ENCODE measurements at places on chromosomes 16 and 17.

DNA sequence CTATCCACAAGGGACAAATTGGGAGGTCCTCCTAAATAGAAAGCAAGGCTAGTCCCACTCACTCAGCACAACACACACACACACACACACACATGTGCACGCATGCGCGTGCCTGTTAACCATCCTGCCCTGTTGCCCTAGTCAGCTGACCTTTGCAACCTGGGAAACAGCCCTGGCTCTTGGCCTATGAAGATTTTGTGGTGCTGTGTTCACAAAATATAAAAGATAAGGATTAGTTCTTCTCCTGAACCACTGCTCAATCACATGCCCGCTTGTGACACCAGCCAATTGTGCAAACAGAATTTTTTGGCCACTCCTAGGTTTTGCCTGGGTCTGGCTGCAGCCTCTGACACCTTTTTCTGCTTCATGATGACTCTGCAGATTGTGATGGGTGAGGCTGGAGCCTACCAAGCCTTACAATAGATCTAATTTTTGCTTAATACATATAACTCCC, 3.3 kb upstream of the CES1 start:
- DNase-seq: no peak

DNA sequence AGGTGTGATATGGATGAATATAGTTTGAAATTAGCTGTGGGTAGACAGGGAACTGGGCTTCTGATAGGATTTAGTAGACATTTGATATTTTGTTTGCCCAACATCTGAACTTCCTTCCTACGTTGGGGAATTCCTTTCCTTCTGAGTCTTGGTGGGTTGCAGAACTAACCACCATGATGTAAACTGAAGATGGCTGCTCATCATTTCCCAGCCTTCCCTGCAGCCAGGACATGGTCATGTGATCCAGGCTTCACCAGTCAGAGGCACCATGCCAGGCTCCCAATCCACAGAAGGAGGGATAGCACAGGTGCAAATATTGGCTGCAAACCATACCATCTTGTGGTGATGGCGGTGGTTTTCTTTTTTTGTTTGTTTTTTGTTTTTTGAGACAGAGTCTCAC, 57.4 kb downstream of the EMP2 start:
- no peak for DNase-seq

DNA sequence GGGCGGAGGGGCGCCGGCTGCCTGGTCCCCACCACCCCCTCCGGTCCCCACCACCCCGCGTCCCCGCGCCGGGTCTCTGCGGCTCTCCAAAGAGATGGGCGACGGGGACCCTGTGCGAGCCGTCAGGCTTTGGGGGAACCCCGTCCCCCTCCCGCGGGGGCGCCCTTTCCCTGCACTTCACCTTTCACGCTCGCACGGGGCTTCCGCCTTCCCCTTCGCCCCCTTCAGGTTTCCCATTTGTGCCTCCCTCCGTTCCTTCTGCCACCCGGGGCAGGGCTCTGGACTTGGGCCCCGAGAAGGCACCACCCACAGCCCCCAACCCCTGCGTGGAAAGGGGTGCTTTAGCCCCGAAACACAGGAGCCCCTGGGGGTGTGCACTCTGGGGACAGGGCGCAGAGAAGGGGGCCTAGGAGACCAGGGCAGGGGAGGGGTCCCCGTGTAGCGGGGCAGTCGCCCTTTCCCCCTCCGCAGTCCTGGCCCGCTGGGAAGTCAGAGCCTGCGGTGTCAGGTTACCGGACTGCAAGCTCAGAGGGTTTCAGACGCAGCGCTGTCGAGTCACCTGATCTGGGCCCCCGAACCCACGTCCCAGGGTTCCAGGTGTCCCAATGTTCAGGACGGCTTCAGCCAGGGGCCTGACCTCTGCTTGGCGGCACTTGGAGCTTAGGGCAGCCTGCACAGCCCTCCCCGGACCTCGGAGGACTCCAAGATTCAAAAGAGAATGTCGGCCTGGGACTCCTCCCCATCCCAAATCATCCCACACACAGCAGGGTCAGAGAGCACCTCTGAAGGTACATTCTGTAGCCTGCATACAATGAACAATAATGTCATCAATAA, 6.7 kb upstream of the CCDC92B start:
- no peak for DNase-seq

- DNase-seq: no peak
These were observed 4.9 kb downstream of the JPH3 start for GRCh38 chr16:87607223-87607622.

- DNase-seq: no peak
These were observed 113.9 kb upstream of the ADAMTS18 start for GRCh38 chr16:77548766-77549165.

GRCh38 chr16:20969386-20969785, 68.8 kb downstream of the LYRM1 start:
- DNase-seq: no peak

DNA sequence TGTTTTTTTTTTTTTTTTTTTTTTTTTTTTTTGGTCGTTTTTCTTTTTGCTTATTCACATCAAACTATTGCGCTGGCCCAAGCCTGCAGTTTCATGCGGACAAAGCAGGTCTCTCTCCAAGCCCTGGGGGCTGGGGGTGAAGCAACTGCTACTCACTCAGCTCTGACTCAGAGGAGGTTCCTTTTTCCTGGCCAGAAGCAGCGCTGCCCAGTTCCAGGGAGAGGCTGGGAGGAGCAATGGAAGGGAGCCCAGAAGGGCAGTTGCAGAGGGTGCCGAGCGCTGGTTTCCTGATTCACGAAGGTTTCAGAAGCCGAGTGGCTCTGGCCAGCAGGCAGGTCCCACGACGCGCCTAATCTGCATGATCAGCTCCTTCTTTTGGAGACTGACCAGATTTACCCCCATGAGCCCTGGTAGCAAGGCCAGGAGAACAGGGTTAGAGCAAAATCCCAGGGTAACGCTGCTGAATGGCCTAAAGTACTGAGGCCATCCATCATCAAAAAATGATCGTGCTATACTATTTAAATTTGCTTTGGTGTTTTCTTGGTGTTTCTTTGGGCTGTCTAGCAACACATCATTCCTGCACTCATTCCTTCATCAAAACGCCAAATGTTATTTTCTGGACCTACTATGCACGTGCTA, 144.7 kb upstream of the SOX9 start:
- DNase-seq: no peak

DNA sequence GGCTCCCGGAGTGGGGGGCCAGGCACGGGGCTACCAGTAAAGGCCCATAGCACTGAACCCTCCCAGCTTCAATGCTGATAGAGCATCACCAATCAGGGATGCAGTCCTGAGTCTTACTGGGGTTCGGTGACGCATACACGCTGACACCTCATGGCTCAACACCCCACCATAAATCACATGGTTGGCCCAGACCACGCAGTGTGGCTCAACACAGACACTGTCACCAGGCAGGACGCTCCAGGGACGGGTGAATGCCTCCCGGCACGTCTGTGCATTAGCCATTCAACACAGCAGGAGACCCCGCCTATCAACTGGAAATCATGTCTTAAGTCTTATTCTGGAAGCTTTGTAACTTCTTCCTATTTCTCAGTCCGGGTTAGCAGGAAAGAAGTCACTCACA, 35.0 kb downstream of the NECAB2 start:
- DNase-seq: no peak

GRCh38 chr17:37643869-37644268, 623 bp upstream of the DDX52 start:
- no peak for DNase-seq

DNA sequence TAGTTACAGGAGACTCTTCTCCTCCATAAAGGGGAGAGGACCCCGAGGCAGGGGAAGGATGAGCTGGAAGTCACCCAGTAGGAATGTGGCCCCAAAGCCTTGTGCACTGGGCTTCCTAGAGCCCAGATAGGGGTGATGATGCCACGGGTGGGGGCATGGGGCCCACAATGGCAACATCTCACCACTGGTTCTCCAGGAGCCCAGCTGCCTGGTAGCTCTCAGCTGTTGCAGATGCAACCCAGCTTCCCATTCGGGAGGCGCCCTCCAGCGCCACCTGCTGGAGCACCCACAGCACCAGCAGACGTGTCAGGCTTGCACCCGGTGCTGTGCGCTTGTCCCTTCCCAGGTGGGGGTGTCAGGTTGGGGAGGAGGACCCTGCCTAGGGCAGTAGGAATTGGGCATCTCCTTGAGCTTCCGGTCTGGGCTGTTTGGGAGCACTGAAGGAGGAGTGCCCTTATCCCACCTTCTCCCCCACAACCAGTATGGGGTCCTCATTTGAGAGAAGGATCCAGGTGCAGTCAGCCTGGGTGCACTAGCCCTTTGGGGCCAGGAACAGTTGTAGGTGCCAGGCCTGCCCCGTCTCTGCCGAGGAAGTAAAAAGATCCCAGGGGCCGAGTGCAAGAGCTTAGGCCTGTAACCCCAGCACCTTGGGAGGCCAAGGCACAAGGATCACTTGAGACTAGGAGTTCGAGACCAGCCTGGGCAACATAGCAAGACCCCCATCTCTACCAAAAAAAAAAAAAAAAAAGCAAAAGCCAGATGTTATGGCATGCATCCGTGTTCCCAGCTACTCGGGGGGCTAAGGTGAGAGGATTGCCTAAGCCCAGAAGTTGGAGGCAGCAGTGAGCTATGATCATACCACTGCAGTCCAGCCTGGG, 14.4 kb downstream of the CDIPT start:
- peak; percentile 75 for DNase-seq

GRCh38 chr16:69040144-69040909, 65.1 kb upstream of the HAS3 start:
- no peak for DNase-seq

GRCh38 chr17:81097134-81097942, 62.4 kb downstream of the BAIAP2 start:
- peak; percentile 44 for DNase-seq

DNA sequence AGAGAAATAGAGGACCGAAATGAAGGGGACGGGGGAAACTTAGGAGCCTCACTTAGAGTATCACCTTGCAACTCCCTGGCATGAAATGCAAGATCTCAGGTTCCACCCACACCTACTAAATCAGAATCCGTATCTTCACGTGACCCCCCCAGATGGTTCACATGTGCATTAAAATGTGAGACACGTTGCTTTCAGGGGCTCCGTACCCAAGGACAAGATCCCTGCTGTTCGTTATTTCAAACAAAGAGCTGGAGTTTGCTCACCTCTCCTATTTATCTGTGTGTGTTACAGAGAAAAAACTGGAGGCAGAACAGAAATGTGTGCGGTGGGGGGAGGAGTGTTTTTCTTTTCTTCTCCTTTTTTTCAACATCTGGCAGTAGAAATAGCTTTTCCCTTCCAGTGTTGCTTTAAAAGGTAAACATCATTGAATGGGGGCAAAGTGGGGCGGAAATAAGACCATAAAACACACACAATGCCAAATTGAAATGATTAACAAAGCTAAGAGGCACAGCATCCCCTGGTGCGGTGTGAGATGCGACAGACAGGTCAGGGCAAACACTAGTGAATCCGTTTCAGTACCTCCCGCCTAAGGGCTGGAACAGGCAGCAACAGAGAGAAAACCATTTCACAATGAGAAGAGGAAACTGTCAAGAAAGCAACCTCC, 145.4 kb downstream of the SOX9 start:
- DNase-seq: no peak

GRCh38 chr17:67376737-67377487, at the start of gene PITPNC1:
Gene PITPNC1, plus strand, starts transcription at chr17:67377281.
- peak; percentile 87 for DNase-seq

DNA sequence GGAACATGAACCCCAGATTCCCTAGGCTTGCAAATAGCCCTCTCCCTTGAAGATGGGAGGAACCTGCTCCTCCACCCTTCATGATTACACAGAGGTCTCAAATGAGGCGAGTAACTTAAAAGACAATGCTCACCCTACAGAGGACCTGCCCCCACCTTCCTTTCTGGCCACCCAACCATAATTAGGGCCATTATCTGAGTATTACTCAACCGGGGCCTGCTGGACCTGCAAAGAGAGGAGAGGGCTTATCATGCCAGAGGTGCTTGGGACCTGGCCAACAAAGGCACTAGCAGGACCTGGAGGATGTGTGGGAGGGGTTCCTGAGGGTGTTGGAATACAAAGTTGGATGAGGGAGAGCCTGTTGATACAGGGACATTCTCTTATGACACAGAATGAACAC, 42.4 kb downstream of the RNF157 start:
- DNase-seq: no peak

- DNase-seq: no peak
These were observed 1.5 kb downstream of the ZNF768 start for GRCh38 chr16:30524575-30525568.

- no peak for DNase-seq
These were observed 364.9 kb downstream of the SNX29 start for GRCh38 chr16:12341423-12341822.

- DNase-seq: peak; percentile 97
These were observed at the start of gene ATP6V0D1 for GRCh38 chr16:67480833-67481560. Gene ATP6V0D1, minus strand, starts transcription at chr16:67481157. Its CDS starts 71 bp downstream, at chr16:67481086.

DNA sequence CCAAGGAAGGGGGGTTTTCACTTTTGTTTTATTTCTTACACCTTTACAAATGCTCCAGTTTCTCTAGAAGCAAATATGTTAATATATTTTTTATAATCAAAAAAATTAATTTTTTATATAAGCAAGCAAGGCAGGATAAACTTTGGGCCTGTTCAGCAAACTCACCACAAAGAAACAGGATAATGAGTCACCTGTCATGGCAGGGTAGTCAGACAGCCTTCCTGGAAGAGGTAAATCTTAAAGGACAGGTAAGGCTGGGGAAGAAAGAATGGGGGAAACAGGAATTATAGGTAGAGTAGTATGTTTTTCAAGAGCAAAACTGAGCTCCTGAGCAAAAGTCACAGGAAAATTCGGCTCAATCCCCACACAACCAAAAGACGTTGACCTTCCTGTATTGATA, 186.3 kb upstream of the SOX9 start:
- no peak for DNase-seq

DNA sequence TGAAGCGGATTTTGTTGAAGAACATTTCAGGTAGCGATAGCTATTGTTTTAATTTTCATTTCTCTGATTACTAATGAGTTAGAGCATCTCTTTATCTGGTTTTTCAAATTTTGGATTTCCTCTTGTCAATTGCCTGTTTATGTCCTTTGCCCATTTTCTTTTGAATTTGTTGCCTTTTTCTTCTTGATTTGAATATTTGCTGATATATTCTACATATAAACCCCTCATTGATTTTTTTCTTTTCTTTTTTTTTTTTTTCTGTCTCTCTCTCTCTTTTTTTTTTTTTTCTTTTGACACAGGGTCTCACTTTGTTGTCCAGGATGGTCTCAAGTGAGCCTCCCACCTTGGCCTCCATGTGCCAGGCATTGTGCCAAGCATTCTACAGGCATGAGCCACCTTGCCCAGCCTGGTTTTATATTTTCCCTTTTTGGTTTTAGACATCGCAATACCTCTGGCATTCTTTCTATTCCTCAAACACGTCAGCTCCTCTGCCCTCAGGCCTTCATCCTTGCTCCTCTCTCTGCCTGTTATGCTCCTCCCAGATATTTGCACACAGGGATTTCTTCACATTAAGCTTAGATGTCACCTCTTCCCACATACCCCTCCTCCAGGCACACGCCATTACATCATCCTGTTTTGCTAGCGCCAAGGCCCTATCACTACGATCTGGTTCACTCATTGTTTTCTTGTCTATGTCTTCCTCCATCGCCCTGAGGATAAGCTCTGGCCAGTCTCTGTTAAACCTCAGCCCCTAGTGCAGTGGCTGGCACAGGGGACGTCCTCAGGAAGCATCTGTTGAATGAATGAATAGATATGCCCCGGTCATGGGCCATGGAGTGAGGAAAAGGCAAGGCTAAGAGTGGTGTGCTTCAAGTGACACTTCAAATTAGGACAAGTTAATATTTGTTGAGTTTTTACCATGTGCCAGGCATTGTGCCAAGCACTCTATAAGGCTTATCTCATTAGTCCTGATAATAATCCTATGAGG, 8.6 kb downstream of the SARM1 start:
- no peak for DNase-seq

- DNase-seq: no peak
These were observed 131.7 kb downstream of the TMEM114 start for GRCh38 chr16:8458481-8459046.

GRCh38 chr16:84555418-84556196, 51.1 kb upstream of the MEAK7 start:
- DNase-seq: no peak

Measured in CD4-positive, alpha-beta T cell treated with Interleukin-4 for 4 hours (primary cell).